ENCODE measurements at places on chromosomes 12 and 14. TPM values are rescaled to one million over a fixed set of nuclear protein-coding genes. Genes with fewer than 3 reads are reported as not detected.

DNA sequence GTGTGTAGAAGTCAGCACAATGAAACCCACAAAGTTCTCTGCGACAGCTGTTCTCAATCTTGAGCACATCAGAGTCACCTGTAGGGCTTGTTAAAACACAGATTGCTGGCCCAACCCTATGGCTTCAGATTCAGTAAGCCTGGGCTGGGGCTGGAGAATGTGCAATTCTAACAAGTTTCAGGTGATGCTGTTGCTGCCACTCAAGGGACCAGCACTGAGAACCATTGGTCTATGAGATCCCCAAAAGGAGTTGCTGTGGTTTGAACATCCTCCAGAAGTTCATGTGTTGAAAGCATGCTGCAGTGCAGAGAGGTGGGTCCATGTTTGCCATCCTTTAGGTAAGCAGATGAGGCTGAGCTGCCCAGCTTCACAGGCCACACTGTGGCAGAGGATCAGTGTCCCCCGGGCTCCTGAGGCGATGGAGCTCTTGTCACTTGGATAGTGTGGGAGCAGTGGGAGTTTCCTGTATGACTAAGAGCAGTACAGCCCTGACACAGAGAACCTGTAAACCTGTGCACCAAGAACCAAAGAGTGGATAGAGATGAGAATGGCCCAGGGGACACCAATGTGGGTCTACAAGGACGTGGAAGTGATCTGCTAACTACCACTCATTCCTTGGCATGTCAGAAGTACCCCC, 8.0 kb upstream of the RTRAF start:
- DNase-seq: no peak

DNA sequence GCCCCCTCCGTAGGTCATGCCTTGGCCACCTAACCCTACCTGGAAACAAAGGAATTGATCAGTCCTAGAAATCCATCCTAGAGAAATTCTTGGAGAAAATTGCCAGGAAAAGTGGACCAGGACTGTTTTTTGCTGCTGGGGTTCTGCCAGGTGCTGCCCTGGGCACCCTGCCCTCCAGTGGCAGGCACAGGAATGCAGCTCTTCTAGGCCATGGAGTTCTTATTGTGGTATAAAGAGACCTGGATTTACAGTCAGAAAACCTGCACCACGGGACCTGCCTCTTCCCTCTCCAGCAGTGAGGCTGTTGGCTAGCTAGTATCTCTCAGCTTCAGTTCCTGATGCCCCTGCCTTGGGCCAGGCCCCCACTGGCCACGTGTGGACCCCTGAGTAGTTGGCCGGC, 59.7 kb downstream of the SLC24A4 start:
- DNase-seq: no peak

DNA sequence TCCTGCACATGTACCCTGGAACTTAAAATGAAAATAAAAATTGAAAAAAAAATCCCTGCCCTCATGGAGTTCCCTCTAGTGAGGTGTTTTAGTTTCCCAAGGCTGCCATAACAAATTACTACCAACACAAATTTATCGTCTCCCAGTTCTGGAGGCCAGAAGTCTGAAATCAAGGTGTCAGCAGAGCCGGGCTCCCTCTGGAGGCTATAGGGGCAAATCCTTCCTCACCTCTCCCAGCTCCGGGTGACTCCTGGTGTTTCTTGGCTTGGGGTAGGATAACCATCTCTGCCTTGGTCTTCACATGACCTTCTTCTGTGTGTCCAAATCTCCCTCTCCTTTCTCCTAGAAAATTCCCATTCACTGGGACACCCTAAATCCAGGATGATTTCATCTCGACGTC, 50.1 kb downstream of the PLXNC1 start:
- DNase-seq: no peak

- DNase-seq: no peak
Measured at GRCh38 chr12:103586791-103587370, at the start of gene STAB2. TSS of gene STAB2 (plus strand) at chr12:103587273. CDS start at chr12:103587477, 204 bp downstream.

GRCh38 chr12:80802652-80803400, 86.1 kb downstream of the MYF5 start:
- no peak for DNase-seq

- DNase-seq: no peak
Measured at GRCh38 chr12:113955109-113955970, 10.8 kb downstream of the RBM19 start.

- peak; percentile 98 for DNase-seq
Measured at GRCh38 chr12:67268335-67268895, 743 bp upstream of the CAND1 start.

GRCh38 chr12:94694732-94695131, 44.4 kb upstream of the TMCC3 start:
- DNase-seq: no peak

DNA sequence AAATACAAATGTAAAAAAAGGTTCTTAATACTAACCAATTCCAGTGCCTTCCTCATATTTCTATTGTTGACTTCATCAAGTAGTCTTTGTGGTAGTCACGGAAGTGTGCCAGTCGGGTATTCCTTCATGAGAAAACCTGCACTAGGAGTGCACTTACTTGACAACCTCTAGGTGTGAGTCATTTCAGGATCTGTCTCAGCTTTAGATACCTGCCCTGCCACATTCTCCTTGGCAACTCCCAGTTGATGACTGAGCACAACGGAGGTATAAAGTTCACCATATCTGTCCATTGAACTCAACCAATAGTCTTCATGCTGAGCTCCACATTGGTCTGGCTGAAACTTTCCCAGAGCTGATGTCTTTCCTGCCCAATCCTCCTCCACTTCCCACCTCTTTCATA, 215.7 kb downstream of the SYT10 start:
- no peak for DNase-seq

DNA sequence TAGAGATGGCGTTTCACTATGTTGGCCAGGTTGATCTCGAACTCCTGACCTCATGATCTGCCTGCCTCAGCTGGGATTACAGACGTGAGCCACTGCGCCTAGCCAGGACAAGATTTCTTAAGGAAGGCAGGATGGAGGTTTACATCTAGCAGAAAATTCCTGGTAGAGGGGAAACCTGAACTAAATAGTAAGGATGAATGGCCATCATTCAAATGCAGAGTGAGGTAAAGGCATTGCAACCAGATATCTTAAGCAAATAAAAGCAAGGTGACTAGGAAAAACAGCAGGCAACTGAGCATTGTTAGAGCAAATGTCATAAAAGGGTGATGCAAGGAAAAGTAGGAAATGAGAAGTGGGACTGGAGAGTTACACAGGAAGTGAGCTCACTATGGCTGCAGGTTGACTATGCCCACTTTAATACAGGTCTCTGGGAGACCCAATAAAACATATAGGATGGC, 133.0 kb downstream of the SOX5 start:
- no peak for DNase-seq

- peak; percentile 46 for DNase-seq
Measured at GRCh38 chr12:127559349-127560040, 707.5 kb upstream of the TMEM132C start.

DNA sequence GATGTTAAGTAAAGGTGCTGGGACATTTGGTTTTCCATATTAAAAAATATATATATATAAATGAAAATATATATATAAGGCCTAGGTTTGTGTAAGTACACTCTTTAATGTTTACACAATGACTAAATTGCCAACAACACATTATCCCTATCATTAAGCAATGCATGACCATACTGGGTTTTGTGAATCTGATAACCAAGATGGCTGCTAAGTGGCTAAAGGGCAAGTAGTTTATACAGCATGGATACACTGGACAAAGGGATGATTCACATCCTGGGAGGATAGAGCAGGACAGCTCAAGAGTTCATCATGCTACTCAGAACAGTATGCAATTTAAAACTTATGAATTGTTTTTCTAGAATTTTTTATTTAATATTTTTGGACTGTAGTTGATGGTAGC, 89.3 kb downstream of the FIGNL2 start:
- no peak for DNase-seq

EIF5 gene
- total RNA-seq: 754 TPM

TAS2R8 gene
- not detected for total RNA-seq

MYO1H gene
- total RNA-seq: not detected

CACNA1C gene
- total RNA-seq: 0.11 TPM

ASIC1 gene
- 2.9 TPM for total RNA-seq

HAL gene
- 0.95 TPM for total RNA-seq

ATL1 gene
- total RNA-seq: 1.4 TPM

SAMD15 gene
- total RNA-seq: 0.52 TPM

TAS2R31 gene
- 0.44 TPM for total RNA-seq

Measured in CD8-positive, alpha-beta T cell (primary cell).